ENCODE measurements at places on chromosomes 12 and 14. TPM values are rescaled to one million over a fixed set of nuclear protein-coding genes. Genes with fewer than 3 reads are reported as not detected.

The PRB3 gene
- not detected for total RNA-seq

The FKBP11 gene
- total RNA-seq: 20.1 TPM

The AKT1 gene
- total RNA-seq: 120 TPM

The LMNTD1 gene
- not detected for total RNA-seq

The PIANP gene
- total RNA-seq: not detected

The KCNH3 gene
- 2.8 TPM for total RNA-seq

The IL26 gene
- total RNA-seq: not detected

The APEX1 gene
- total RNA-seq: 205 TPM

Measured in Calu3 (cell line).